GM10248 (cell line): ENCODE measurements at places on chromosomes 16 and 17.

- DNase-seq = no peak
Observed at GRCh38 chr16:87351320-87351698, 32.3 kb downstream of the FBXO31 start.

DNA sequence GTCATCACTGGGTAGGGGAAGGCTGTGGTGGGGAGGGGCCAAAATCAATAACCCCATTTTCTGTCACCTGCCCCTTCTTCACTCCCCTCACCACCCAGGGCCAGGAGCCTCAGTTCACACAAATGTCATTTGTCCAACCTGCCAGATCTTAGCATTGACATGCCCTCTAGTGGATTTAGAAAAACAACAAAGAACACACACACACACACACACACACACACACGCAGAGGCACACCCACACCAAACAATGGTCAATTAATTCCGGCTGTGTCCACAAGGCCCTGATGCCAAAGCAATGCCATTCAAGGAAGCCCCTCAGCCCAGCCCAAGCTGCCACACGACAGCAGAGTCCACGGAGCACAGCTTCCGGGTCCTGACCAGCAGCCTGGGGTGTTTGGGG, 68.4 kb downstream of the NOG start:
- no peak for DNase-seq

DNA sequence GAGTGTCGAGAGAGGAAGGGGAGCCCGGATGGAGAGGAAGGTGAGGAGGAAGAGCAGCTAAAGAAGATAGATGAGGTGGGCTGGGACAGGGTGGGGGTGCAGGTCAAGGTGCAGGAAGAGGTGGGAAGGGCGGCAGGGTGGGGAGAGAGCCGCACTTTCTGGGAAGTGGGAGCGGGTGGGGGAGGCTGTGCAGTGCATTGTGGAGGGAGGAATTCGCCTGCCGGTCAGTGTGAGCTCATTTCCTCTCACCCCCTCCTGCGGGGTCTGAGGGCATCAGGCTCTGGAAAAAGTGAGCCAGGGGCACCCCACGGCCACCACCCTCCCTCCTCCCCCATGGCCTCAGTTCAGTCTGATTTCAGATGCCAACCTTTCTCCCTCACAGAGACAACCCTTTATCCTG, 2.5 kb upstream of the ARHGAP23 start:
- no peak for DNase-seq

- no peak for DNase-seq
Observed at GRCh38 chr16:24539850-24540601, 660 bp downstream of the RBBP6 start.

DNA sequence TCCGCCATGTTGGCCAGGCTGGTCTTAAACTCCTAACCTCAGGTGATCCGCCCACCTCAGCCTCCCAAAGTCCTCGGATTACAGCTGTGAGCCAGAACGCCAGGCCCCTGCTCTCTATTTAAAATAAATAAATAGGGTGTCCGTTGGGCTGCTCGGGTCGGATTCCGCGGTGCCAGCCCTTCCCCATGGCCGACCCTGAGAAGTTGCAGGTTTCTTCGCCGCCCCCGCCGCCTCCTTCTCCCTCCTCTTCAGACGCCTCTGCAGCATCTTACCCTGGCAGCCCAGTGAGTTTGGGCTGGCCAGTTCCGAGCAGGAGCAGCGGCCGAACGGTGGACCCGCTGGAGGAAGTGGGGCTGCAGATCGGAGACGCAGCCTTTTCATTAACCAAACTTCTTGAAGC, 1.7 kb upstream of the LUC7L start:
- DNase-seq = no peak

- no peak for DNase-seq
Observed at GRCh38 chr17:41717408-41718286, 5.5 kb downstream of the GAST start.

GRCh38 chr17:51439395-51440229, 179.3 kb downstream of the UTP18 start:
- DNase-seq = no peak

GRCh38 chr17:8100763-8101162, 13.2 kb upstream of the ALOX12B start:
- DNase-seq = no peak

DNA sequence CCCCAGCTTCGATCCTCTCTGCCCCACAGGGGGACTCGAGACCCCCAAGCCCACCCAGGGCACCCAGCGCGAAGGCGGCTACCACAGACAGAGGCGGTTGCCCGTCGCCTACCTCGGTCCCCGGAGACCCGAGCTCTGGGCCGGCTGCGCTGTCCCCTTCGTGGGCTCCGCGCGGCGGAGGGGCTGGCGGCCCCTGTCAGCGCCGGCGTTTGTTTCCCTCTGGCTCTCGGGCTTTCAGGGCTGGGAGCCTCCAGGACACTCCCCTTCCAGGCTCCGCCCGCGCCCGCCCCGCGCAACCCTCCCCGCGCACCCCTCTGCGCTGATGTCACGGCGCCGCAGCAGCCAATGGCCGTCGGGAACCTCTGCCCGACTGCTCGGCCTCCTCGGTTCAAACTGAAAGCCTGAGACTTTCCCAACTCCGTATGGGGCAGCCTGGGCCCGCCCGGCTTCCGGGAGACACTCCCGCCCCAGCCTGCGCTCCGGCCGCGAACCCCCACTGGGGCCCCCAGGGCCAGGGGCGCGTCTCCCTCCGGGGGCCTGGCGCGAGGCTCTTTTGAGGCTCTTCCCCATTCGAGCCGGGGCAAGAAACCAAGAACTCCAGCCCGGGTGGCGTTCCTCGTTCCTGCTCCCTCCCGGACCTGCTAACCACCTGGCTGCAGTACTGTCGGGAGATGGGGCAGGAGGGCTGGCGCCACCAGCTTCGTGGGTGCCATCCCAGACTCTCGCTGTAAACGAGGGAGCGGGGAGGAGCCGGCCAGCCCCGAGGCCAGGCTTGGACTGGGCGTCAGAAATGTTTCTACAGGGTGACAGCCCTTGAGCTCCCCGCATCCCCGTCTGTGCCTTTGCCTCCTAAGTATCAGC, at the start of gene CDC42EP4:
Gene CDC42EP4, minus strand, starts transcription at position 221 of the 861 bp plus-strand sequence. CDS start 25,501 bp downstream, outside the sequence.
- DNase-seq = peak; percentile 92

DNA sequence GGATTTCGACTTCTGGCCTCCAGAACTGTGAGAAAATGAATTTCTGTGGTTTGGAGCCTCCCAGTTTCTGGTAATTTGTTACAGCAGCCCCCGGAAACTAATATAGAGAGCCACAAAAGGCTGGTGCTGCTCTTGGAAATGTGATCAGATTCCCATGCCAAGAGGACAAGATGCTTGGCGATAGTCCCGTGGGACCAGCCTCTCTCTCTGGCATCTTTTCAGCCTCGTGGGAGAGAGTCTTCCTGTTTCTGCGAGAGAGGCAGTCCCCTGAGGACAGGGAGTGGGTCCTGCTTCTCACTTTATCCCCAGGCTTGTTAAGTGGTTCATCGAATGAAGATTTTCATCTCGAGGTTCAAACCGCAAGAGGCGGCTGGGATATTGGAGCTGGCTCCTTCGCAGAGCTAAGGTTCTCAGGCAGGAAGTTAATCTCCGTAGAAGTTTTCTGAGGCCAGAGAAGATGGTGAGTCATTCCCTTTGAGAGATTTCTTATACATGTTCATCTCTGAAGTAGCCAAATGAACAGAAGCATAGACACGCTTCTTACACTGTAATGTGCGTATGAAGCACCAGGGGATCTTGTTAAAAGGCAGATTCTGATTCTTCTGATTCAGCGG, 211.6 kb upstream of the SDK2 start:
- DNase-seq = no peak

DNA sequence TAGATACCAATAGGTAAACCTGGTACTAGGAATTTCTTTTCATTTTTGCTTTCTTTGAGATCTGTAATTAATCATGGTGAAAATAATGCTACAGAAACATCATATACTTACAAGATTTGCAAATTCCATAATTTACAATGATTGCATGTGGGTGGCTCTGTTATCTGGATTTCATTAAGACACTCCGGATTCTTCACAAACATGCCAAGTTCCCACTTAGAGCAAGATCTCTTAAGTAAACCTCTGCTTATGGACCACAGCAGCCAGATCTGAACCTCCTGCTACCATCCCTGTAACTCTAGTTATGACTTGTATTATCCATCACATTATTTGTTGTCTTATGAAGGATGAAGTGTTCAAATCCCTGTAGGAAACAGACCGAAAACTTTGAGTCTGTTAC, 424.7 kb downstream of the CDH13 start:
- no peak for DNase-seq

DNA sequence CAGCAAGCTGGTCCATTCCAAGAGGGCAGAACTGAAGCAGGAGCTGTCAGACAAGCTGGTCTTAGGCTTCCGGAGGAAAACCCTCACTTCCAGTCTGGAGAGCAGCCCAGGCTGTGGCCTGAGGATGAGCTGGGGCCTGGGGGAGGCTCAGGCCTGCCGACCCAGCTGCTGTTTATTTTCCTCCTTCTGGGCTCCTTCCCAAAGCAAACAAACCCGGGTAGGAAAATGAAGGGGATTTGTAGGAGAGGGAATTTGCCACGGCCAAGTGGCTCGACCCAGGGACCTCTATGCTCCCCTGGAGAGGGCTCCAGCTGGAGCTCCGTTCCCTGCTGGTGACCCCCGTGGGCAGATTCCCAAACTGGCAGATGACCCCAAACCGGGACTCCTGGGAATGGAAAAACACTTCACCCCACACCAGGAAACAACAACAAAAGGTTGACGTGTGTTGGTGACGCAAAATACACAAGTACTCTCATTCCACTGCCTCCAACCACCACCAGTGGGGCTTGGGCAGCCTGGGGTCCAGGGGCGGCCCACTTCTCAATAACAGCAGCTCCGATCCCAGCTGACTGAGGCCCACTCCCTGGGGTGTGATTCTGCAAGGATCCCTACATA, 8.8 kb downstream of the JUP start:
- no peak for DNase-seq

GRCh38 chr17:20174588-20175265, 165.6 kb downstream of the SPECC1 start:
- no peak for DNase-seq

DNA sequence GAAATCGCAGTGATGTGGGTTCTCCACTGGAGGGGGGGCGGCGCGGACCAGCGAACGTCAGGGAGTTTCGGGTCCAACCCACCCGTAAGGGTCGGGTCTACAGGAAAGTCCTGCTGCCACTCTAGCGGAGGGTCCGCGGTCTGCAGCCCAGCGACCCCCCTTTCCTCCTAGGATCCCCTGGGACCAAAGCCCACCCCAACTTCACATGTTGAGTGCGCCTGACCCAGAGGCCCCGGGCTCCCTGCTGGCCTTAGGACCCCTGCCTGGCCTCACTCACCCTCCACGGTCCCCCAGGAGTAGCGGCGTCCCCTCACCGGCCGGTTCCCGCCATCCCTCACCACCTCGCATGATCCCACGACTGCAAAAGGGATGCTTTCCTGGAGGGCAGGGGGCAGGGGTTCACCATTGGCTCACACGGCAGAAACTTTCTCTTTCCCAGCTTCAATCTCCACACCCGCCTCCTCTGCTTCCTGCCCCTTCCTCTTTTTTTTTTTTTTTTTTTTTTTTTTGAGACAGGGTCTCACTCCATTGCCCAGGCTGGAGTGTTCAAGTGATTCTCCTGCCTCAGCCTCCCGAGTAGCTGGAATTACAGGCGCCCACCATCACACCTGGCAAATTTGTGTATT, 3.1 kb downstream of the SEPTIN1 start:
- DNase-seq = no peak

DNA sequence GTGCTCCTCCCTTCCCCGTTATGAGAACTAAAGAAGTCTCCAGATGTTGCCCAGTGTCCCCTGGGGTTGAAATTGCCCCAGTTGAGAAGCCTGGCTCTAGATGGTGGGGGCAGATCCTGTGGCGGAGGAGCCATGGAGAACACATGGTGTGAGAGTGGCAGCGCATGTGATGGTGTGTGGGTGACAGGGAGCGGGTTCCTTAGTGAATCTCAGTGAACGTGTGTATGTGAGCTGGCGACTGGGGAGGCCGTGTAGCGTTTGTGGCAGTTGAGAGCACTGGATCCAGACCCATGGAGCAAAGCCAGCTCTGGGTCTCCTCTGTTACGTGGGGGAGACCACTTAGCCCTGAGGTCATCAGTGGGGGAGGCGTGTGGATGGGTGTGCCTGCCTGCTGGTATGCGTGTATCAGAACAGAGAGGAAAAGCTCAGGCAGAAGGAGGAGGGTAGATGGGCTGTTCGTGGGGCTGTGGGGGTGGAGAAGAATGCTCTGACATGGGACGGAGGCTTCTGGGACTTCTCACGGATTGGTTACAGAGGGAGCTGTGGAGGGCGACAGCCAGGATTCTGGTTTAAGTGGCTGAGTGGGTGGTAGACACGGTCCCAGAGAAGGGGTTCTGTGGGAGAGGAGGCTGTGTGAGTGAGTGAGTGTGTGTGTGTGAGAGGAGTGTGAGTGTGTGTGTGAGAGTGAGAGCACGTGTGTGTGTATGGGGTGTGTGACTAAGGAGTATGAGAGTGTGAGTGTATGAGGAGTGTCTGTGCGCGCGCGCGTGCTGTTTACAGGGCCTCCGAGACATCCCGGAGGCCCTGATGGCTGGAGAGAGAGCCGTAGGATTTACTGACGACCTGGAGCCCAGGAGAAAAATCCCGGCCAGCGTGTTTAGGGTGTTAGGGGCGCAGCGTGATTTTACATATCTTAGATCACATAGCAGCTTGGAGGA, 193.8 kb downstream of the SNX29 start:
- DNase-seq = no peak

- no peak for DNase-seq
Observed at GRCh38 chr17:7959503-7960253, 27.7 kb downstream of the CNTROB start.

DNA sequence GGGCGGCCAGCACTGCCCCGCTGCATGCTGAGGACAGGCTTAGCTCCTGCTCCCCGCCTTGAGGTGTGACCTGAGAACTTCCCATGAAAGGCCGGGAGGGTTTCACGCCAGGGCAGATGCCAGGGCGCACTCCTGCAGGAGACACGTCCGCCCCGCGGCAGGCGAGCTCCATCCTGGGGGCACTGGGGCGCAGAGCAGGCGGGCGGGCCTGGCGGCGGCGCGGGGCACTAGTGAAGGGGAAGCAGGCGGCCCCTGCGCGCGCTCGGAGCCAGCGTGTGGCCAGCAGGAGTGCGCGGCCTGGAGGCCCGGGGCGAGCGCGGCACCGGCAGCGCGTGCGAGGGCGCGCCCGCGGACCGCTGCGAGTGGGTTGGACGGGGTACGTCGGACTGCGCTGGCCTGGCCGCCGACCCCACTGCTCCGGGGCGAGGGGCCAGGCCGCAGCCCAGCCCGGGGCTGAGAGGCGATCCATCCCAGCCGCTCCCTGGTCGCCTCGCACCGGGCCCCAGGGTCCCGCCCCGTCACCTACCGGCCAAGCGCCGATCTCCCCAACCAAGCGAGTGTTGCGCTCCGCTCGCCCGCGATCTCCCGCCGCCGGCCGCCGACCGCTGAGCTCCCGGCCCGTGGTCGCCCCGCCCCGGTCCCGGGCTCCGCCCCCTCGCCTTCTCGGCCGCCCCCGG, at the start of gene MAP3K14:
Gene MAP3K14, minus strand, starts transcription at position 587 of the 677 bp plus-strand sequence. CDS start 26,275 bp downstream, outside the sequence.
- DNase-seq = peak; percentile 50

- peak; percentile 57 for DNase-seq
Observed at GRCh38 chr17:43917348-43918025, 10.2 kb upstream of the MPP2 start.

DNA sequence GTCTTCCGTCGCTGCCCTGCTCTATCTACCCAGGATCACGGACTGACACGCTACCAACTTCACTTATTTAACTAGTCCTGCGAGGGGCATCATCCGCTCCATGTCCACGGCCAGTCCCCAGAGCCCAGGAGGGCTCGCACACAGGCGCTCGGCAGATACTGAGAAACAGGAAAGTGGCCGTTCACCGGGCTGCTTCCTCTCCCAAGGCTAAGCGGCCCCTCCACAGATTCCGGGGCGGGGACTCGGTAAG, 388 bp downstream of the OXLD1 start:
- no peak for DNase-seq

- DNase-seq = no peak
Observed at GRCh38 chr17:55926276-55926990, 175.6 kb downstream of the PCTP start.

GRCh38 chr16:78727536-78727935, 628.1 kb downstream of the WWOX start:
- no peak for DNase-seq

- peak; percentile 89 for DNase-seq
Observed at GRCh38 chr17:28743243-28744103, at the start of gene TRAF4. TSS of gene TRAF4 (plus strand) at chr17:28744011. CDS start at chr17:28744113, 102 bp downstream.
